ENCODE measurements at places on chromosomes 3 and 15. TPM values are rescaled to one million over a fixed set of nuclear protein-coding genes. Genes with fewer than 3 reads are reported as not detected.

DNA sequence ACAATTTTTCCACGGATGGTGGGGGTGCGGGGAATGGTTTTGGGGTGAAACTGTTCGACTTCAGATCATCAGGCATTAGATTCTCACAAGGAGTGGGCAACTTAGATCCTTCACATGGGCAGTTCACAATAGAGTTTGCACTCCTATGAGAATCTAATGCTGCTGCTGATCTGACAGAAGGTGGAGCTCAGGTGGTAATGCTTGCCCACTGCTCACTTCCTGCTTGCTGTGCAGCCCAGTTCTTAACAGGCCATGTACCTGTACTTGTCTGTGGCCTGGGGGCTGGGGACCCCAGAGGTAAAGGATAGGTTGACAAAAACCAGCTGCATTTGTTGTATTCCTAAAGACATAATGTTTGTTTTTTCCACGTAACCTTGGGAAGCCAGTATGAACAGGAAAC lies 16.0 kb downstream of the DZIP3 start:
- no peak for DNase-seq

DNA sequence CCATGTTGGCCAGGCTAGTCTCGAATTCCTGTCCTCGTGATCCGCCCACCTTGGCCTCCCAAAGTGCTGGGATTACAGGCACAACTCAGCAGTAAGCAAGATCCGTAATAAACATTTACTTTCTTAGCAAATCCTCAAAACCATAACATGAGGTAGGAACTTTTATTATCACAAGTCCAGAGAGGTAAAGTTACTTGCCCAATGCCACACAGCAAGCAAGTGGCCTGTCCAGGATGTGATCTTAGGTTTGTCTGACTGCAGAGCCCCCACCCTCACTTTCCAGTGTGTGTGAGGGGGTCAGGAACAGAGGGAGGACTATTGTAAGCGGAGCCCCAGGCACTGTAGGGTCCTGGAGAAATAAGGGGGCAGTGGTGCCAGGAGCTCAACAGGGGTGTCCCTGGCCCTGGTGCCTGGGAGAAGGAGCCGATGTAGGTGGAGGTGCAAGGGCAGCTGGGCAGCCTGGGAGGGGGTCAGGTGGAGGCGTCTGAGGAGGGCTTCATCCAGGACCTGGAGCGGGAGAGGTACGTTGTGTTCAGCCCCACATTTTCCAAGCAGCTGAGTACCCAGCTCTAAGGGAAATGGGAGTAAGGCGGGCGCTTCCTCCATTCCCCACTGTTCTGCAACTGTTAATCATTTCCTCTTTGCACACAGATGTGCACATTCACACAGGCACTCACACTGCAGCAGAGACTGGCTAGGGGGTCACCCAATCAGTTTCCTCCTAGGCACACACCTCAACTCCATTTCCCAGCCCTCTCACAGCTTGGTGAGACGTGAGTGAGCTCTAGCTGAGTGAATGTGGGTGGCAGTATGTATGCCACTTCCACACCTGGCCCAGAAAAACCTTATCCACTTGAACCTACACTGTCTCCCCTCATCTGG lies 5.9 kb downstream of the RPUSD3 start:
- no peak for DNase-seq

The MITF gene
- polyA plus RNA-seq: 37.7 TPM

- no peak for DNase-seq
Measured at GRCh38 chr3:103169289-103169688, 734.5 kb downstream of the ZPLD1 start.

The XCR1 gene
- 0.06 TPM for polyA plus RNA-seq

The ST3GAL6 gene
- polyA plus RNA-seq: 65.3 TPM

Measured in left renal cortex interstitium (tissue), 4 donors.